Activated naive CD4-positive, alpha-beta T cell treated with Interleukin-2 at 50 U/mL for 16 hours (primary cell): ENCODE measurements at places on chromosomes 3 and 15.

DNA sequence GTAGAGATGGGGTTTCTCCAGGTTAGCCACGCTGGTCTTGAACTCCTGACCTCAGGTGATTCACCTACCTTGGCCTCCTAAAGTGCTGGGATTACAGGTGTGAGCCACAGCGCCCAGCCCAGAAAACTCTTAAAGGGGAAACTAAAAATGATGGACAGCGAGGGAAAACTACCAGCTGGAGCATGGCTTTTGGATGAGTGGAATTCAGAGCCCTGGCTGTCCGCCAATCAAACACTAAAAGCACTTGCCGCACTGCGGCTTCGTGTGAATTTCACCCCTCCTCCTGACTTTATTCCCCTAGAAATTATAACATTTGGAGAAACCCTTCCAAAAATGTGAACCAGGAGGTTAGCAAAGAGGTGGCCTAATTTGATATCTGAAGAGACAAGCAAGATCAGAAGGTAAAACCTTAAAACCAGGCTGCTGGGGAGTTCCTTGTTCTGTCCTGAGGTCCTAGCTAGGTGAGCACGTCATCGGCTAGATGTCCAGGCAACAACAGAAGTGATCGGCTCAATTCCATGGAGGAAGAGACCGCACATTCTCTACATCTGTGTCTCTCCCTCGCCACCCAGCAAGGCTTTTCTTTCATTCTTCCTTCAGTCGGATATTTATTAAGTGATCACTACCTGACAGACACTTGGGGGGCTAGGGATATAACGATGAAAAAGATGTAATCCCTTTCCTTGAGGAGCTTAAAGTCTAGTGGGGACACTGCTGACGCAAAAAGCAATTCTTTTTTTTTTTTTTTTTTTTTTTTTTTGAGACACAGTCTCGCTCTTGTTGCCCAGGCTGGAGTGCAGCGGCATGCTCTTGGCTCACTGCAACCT lies 1.7 kb downstream of the TM4SF19 start:
- DNase-seq, result no peak

DNA sequence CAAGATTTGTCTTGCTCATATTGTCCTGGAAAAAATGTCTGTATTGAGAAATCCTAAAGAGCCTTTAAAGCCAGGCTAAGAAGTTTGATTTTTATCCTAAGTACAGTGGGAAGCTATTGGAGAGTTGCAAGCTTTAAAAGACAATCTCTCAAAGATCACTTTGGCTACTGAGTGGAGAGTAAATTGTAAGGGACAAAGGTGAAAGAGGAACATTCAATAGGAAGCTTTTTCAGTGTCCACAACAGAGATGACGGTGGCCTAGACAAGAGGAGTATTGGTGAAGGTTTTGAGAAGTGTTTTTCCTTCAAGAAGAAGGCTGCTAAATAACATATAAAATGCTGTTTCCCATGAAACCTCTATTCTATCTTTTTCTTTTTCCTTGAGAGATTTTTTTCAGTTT lies 249.5 kb upstream of the IL12A start:
- no peak for DNase-seq

DNA sequence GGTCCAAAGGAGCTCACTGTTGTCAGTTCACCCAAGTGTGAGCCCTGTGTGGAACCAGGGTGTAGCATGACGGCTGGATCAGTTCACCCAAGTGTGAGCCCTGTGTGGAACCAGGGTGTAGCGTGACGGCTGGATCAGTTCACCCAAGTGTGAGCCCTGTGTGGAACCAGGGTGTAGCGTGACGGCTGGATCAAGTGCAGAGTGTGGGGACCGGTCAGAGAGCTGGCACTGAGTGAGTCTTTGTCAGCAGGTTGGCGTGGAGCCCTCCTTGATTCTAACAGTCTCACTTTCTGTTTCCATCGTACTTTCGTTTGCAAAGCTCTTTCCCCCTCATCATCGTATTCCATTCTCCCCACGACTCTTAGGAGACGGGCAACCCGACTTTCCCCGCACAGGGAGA lies 57.9 kb upstream of the DLG1 start:
- DNase-seq, result no peak

DNA sequence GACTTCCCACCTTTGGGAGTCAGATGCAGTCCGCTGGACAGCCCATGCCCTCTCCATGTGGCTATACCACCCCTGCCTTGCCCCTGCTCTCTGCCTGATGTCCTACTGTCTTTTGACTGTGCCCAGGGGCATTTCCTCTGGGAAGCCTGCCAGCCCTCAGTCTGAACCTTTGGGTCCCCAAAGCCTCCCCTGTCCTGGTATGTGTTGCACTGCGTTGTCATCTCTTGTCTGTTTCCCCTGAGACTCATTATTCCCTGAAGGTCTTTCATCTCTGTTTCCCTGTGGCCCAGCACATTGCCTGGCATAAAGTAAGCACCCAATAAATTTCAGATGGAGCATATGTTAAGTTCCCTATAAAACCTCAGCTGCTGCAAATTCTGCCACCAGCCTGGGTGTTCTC lies 236.6 kb upstream of the CTDSPL start:
- DNase-seq, result no peak

DNA sequence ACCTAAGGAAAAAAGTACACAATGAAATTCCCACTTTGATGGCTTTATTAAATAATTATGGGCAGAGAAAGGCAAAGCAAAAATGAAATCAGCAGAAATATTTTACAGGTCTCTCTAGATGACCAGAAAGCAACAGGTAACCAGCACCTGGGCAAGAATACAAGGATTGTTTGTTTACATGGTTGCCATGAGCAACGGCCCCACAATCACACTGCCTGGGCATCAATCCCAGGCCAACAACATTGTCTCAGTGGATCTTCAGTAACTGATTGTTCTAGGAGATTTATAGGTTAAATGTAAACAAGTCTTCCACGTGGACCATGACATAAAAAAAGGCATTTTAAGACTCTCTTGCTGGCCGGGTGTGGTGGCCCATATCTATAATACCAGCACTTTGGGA lies 82.6 kb downstream of the PDZRN3 start:
- DNase-seq, result no peak

DNA sequence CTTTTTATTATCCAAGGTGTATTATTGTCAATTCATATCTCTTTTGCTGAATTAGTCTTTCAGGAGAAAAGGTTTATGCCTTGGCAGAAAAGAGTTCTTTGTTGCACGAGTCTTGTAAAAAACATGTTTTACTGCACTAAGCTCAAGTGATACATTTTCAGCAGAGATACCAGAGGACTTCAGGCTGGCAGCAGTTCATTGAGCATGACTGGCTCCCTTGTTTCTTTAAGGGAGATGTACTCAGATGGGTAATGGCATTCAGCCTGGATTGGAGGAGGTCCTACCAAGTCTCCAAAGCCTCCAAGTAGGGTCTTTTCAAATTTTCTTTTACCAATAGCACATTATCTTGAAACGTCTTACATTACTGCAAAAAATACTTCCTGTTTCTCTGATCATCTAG lies 400.1 kb downstream of the NSUN3 start:
- DNase-seq, result no peak

DNA sequence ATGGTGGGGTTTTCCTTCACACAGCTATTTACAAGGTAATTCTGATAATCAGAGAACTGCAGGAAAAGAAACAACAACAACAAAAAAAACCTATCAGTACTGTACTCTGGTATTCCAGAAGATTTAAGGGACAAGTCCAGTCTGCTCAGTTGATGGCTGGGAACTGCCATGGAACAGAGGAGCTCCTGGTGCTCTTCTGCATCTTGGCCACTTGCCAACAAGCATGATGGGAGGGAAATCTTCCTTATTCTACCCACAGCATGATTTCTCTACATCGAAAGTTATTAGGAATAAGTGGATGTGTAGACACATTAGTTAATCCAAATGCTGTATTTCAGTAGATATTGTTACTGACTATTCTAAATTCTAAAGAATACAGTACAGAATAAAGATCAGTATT lies 51.7 kb downstream of the RASGRP1 start:
- DNase-seq, result no peak

DNA sequence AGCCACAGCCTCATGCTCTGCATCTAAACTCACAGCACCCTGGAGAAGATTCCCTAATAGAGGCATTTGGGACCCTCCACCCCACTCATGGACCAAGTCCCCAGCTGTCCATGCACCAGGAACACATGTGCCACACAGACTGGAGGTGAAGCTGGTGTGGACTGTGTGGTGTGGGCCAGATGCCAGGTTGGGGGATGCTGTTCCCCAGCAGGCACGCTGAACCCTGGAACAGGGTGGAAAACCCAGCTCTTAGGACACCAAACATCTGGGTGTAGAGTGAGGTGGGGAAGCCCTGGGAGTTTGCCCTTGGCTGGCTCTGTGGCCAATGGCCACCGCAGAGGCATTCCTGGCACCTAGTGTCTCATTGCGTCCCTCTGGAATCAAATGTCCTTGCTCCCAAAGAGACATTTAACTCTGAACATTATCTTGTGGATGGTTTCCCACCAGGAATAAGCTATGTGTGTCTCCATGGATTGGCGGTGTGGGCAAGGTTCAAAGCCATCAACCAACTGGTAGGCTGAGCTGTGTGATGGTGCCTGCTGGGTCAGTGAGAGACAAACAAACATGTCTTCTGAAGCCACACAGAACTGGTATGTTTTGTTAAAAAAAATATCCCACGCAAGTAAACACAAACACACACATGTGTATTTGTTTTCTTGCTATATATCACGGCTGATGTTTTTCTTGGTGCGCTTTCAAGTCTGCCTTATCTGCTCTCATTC lies 65.0 kb downstream of the EXOG start:
- DNase-seq, result no peak
